GM12878 (cell line): ENCODE measurements at places on chromosomes 3 and 15.

DNA sequence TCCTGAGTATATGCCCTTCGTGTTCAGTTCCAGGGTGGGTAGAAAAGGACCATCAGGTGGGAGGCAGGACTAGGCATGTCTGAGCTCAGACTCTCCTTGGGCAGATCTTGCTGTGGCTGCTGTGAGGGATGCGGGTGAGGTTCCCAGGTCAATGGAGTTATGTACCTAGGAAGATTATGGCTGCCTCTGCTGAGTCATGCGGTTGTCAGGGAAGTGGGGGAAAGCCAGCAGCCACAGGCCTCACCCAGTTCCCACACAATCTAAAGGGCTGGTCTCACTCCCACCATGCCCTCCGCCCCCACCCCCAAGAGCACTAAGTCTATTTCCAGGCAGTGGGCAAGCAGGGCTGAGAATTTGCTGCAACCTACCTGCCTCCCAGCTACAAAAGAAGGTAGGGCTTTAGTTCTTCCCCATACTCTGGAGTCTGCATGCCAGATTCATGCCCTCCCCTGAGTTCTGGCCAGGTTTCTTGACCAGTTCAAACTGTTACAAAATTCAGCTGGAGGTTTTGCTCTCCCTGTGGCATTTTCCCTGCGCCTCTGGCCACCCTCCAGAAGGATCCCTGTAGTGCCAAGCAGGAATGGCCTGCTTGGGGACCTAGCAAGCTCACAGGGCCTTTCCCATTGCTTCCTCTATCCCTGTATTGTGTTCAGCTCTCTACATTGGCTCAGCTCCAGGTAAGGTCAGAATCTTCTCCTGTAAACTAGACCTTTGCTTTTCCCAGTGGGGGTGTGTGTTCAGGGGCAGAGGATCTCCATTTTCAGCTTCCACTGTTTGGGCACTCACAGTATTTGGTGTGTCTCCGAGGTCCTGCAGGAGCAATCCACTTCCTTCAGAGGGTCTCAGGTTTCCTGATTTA lies 12.7 kb upstream of the TMCO5A start:
- DNase-seq: no peak

- no peak for DNase-seq
Observed at GRCh38 chr15:75921732-75922703, 18.3 kb downstream of the FBXO22 start.

DNA sequence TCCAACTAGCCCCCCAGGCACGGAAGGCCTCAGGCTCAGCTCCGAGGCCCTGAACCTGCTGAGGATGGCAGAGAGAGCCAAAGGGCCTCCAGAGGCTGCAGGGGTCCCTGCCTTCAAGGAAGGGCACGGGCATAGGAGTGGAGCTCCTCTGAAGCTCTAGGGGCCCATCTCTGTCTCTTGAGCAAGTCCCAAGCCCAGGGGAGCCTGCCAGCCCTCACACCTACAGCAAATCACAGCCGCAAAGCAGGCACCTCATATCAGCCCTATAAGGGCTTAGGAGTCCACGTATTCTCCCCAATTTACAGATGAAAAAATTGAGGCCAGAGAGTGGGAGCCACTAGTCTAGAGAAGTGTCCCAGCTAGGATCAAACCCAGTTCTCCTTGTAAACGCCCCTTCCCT lies 14.2 kb downstream of the PSTPIP1 start:
- DNase-seq: no peak

GRCh38 chr15:50298340-50298739 lies 32.8 kb upstream of the HDC start:
- DNase-seq: no peak

GRCh38 chr3:194100856-194101390 lies 35.0 kb upstream of the HES1 start:
- peak; percentile 79 for DNase-seq

- DNase-seq: no peak
Observed at GRCh38 chr15:66075947-66076346, 177.6 kb downstream of the MEGF11 start.

DNA sequence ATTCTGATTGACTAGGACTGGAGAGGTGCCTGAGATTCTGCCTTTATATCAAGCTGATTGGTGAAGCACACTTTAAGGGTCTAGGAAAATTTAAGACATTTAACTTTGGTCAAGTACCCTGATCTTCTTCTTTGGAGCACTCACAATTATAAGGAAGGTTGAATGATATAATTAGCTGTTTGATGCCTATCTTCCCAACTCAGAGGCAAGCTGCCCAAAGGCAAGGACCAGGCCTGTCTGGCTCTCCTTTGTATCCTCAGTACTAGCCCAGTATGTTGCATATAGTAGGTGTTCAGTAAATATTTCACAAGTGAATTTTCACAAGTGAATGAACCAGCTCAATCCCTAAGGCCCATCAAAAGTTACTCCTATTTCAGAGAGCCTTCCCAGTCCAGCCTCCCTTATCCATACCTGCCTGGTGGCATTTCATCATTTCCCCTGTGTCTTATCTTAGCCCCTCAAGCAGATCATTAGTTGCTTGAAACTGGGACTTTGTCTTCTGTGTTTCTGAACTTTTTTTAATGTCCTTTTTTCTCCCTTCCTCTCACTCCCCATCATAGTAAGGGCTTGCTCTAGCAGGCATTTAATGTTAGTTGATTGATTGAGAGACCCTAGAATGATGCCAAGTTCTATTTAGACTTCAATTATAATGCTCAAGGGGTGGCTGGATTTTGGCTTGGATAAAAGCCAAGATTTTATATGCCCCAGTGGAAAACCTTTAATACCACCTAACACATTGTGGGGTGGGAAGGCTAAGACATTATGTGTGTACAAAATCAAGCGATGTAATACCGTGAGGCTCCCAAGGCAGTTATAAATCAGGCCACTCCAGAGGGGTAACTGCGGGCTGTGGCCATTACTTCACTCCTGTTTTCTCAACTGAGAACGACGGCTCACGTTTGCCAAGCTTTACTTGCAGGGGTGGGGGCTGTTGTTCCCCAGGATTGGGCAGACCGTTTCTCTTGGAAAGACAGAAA lies 43.2 kb upstream of the BOC start:
- no peak for DNase-seq

DNA sequence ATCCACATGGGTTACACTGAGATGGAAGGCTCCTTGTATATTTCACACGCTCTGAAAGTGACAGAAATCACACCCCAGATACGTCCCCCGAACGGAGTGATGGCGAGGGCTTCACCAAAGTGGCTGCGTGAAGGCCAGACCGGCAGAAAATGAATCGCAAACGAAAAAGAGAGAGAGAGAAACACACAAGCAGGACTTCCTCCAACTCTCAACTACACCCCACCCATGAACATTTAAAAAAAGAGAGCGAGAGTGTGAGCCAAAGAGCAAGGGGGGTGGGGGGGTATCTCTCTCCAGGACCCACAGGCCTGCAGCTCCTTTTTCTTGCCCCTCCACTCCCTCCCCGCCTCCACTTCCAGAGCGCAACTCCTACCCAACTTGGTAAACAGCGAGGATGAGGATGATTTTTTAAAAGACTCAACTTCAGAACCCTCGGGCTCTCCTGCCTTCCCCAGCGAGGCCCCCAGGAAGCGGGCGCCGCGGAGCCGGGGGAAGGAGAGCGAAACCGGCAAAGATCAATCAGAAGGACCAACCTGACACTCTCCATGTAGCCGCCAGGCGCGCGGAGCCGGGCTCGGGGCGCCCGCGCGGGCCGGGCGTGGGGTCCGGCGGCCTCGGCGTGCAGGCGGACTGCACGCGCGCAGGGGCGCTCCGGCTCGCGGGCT lies 519.1 kb downstream of the FOXP1 start:
- DNase-seq: no peak
